ENCODE measurements at places on chromosomes 12 and 14.

GRCh38 chr12:2961705-2962104, 2.5 kb downstream of the TEAD4 start:
- DNase-seq = no peak

DNA sequence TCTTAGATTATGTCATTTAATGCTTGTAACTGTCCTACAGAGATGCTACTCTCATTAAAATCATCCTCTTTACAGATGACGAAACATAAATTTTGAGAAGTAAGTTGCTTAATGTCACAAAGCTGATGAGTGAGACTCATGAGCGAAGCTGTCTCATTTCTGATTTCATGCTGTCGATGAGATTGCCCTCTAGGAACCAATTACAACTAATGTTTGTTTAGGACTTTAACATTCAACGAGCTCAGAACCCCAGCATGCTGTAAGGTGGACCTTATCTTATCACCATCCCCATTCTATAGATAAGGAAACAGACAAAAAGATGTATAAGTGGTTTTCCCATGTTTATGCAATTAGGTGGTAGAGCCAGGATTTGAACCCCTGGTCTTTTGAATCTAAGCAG, 23.1 kb downstream of the BHLHE41 start:
- no peak for DNase-seq

GRCh38 chr14:99702115-99702514, 18.0 kb downstream of the CYP46A1 start:
- DNase-seq = no peak

DNA sequence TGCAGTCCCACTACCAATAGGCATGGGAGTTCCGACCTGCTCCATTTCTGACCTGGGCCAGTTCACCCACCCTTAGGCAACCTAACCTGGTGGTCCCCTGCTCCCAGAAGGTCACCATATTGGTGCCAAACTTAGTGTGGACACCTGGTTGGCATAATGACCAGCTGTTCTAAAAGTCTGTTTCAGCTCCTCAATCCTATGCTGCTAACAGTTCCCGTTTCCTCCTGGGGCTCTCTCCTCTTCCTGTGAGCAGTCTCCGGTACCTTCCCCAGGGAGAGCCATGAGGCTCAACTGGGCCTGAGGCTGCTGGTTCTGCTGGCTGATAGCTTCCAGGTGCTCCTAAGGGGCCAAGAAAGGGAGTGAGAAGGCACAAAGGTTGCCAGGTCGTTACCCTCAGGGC, 15.9 kb upstream of the BLTP3B start:
- DNase-seq = no peak

GRCh38 chr12:77685112-77685511, 145.6 kb upstream of the NAV3 start:
- DNase-seq = no peak

DNA sequence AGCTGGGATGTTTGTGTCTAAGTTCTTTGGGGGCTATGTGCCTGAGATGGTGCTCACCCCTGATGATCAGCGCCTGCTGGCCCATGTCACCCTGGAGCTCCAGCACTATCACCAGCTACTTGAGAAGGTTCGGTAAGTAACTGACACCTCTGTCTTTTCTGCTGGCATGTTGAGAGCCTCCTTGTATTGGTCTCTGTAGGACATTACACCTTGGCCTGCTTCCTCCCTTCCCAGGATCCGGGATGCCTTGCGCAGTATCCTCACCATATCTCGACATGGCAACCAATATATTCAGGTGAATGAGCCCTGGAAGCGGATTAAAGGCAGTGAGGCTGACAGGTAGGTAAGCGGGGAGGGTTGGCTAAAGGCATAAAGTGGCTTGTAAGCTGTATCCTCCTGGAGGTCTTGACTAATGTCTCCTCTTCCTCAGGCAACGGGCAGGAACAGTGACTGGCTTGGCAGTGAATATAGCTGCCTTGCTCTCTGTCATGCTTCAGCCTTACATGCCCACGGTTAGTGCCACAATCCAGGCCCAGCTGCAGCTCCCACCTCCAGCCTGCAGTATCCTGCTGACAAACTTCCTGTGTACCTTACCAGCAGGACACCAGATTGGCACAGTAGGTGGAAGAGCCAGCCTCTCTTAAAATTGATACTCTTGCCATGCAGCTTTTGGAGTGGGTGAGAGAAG, 5.5 kb downstream of the DDIT3 start:
- DNase-seq = no peak

- no peak for DNase-seq
These were observed 22.8 kb downstream of the FAIM2 start for GRCh38 chr12:49880756-49881414.

- DNase-seq = no peak
These were observed 110.5 kb upstream of the FUT8 start for GRCh38 chr14:65301862-65302539.

GRCh38 chr14:88264116-88264515, 59.0 kb downstream of the KCNK10 start:
- DNase-seq = no peak

DNA sequence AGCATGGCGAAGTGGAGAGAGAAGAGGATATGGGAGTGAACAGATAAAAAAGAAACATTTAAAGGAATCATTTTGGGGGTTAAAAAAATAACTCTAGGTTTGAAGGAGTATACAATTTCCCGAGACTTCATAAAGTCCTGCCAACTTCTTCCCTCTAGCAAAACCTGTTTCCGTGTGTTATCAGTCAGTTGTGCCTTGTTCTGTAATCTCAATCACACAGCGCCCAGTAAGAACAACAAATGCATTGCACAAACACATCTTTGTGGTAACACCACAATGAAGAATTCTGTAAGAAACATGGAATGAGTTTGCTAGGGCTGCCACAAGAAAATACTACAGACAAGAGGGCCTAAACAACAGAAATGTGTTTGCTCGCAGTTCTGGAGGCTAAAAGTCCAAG, 144.7 kb upstream of the FUT8 start:
- no peak for DNase-seq

DNA sequence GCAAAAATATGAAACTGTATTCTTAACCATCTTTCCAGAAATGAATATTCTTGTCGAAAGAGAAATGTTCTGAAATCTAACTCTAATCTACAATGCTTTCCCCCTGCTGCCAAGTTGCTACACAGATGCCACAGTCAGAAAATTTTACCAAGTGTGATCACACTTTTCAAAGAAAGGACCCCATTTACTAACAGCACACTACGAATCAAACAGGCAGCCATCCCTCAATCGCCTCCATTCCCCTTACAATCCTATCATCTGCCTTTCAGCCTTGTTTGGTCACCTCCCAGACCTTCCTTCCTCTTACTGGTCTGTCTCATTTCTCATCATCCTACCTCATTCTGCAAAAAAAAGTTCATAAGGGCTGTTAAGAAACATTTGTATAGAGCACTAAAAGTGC, 190.1 kb downstream of the MED13L start:
- no peak for DNase-seq

- DNase-seq = no peak
These were observed 2.9 kb downstream of the MARCHF9 start for GRCh38 chr12:57757771-57758170.

- DNase-seq = no peak
These were observed 51.1 kb downstream of the TRAFD1 start for GRCh38 chr12:112176321-112177010.

GRCh38 chr12:47965581-47965980, 2.2 kb downstream of the TMEM106C start:
- no peak for DNase-seq

- no peak for DNase-seq
These were observed 282.5 kb downstream of the PRKD1 start for GRCh38 chr14:29645117-29645516.

- no peak for DNase-seq
These were observed 33.5 kb downstream of the JDP2 start for GRCh38 chr14:75461303-75461702.

DNA sequence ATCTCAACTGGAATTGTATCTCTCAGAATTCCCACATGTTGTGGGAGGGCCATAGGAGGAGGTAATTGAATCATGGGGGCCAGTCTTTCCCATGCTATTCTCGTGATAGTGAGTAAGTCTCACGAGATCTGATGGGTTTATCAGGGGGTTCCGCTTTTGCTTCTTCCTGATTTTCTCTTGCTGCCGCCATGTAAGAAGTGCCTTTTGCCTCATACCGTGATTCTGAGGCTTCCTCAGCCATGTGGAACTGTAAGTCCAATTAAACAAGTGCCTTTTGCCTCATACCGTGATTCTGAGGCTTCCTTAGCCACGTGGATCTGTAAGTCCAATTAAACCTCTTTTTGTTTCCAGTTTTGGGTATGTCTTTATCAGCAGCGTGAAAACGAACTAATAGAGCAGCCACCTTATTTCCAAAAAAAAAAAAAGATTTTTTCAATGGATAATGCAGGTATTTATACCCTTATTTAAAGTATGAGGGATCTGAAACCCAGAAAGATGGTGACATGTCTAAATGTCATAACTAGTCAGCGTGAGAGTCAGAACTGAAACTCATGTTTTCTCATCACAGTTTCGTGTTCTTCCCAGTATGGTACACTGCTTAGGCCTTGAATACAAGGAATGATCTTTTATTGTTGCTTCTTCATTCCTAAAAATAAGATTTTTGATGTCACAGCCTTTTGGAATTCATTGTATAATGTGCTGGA, 89.6 kb downstream of the ERC1 start:
- DNase-seq = no peak

DNA sequence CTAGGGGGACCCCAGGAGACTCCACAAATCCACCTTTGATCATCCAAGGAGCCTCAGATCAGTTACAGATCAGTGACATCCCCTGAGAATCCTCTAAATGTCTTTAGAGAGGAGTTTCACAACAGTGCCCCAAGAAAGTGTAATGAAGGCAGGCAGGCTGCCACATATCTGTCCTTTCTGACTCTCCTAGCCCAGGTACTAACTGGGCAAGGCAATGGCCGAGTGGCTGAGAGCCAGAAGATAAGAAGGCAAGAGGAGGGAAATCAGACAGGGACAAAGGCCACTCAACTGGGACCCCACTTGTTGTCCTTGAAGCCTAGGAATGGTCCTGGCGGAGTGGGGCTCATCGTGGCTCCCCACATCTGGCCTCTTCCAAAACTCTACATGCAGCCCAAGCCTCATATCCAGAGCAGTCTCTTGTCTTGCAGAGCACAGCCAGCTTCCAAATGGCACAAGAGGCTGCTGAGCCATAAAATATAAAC, 11.6 kb downstream of the ACTN1 start:
- DNase-seq = no peak

GRCh38 chr12:8554451-8555195, 13.9 kb upstream of the CLEC4E start:
- DNase-seq = no peak

DNA sequence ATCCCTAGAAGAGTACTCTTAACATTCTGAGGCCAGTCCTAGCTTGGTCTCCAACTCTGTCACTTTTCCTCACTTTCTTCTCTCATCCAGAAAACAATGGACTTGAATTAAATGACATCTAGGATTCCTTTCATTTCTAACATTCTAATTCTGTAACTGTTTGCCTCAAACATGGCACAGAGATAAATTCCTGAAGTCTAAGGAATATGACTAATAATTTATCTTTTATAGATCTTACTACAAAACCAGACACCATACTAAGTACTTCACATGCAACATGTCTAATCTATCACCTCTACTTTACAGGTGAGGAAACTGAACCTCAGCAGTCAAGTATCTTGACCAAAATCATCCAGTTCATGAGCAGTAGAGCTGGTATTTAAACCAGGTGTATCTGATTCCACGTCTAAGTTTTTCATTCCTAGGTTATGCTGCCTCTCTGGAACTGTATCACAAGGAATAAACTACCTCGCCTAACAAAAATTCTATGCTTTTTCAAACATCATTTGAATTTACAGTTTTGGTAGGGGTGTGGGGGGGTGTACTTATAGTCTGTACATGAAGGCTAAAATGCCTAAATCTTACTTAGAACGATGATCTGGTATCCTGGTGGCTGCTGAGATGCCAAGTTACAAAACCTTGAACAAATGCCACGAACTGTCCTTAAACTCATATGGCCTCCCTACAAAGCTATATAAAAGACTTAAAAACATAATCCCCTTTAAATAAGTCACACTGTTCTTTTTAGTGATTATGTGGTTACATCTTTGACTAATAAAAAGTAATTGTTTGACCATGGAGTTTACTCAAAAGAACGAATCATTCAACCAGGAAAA, 41.6 kb downstream of the ATXN2 start:
- DNase-seq = no peak

DNA sequence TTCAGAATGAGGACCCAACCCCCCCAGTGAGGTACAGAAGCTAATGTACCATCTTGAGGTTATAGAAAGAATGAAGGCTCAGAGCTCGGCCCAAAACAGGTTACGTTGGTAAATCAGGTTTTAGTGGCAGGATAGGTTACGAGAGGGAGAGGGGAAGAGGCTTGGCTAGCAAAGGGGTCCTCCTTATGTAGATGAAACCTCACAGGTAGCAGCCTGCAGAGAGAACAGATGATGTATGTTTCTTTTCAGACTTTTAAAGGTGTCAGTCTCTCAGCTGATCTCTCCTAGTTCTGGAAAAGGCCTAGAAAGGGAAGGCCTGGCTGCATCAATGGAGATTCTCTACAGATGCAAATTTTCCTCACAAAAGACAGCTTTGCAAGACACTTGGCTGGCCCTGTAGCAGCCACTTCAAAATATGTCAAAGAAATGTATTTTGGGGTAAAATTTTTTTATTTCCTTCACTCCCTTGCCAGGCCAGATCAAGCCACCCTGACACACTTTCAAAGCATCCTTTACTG, 71.7 kb upstream of the CPSF6 start:
- no peak for DNase-seq

Data from stimulated activated CD8-positive, alpha-beta memory T cell treated with anti-CD3 and anti-CD28 coated beads, Interleukin-4, amount 100 ng/mL, for 4 hours (primary cell).